Hematopoietic multipotent progenitor cell treated with erythropoietin and hydrocortisone succinate and interleukin-3 and kit ligand, for 8 days (in vitro differentiated cells): ENCODE measurements at places on chromosomes 7 and 10.
A peak's percentile ranks its signal among the peaks of the same experiment; 100 is the strongest.

- DNase-seq: no peak
Measured at GRCh38 chr7:38630720-38631673, at the start of gene AMPH. Gene AMPH (minus strand): TSS chr7:38631373. CDS start chr7:38631351, 22 bp downstream.

DNA sequence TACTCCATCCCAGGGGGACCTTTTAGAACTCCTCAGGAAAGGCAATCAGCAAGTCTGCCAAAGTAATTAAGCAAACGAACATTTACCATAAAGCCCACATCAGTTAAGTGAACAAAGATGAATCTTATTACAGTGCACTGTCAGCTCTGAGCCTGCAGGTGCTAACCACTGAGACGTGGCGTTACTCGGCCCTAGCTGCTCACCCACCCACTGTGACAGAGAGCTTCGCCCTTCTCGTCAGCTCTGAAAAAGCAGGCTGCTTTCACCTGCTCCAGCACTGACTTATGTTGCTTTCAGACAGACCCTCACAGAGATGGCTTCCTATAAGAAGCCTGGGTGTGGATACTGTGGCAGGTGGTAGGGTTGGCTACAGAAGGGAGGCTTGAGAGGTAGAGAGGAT, 57.7 kb upstream of the KCNIP2 start:
- no peak for DNase-seq

DNA sequence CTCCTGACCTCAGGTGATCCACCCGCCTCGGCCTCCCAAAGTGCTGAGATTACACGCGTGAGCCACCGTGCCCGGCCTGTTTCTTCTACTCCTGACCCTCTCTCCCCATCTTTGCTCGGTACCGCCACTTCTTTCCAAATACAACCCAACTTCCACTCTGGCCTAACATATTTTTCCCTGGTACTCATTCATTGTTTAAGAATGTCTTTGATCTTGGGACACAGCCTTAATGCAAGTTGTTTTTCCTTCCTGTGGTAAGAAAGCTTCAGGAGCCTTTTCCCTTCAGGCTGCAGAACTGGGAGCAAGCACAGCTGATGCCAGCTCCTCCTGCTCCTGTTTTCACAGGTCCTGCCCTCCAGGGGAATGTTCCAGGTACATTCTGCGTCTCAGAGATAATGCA, 13.7 kb downstream of the CALML3 start:
- no peak for DNase-seq

DNA sequence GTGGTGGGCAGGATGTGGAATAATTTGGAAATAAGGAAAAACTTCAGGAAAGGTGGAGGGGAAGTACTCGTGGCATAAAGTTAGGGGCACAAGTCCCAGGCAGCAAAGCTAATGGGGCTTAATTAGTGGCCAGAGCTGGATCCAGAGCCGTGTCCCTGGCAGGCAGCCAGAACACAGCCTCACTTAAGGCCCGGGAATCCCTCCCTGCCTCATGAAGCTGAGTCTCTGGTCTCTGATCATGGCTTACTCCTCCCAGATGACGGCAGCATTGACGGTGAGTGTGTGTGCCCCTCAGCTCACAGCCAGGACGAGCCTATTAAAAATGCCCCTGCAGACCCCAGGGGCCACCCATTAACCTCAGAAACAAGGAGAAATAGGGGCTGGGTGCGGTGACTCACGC, 48.2 kb upstream of the NPTX2 start:
- DNase-seq: no peak

- no peak for DNase-seq
Measured at GRCh38 chr10:50392966-50393718, 141.8 kb upstream of the ASAH2 start.

- no peak for DNase-seq
Measured at GRCh38 chr7:134548877-134549276, at the start of gene AKR1B15. Gene AKR1B15 (plus strand): TSS chr7:134549110. CDS start chr7:134564620, 15,510 bp downstream.

GRCh38 chr7:39686261-39686924, 63.0 kb downstream of the RALA start:
- no peak for DNase-seq

DNA sequence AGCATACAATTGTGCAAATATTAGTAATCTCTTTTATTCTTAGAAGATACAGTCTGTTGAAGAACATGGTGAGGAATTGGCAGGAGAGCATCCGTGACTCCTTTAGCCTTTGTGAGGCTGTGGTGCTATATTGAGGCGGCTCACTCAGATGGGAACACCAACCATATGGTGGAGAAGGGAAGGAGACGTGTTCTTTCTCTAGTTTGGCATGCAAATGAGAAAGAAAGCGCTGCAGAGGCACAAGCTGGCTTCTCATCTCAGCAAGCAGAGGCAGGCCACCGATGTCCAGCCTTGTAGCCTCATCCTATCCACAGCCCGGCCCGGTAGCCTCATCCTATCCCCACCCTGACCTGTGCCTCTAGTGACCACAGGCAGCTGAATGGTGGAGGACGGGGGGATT, 288.3 kb downstream of the CAMK1D start:
- DNase-seq: no peak

GRCh38 chr7:128867842-128868623, 5.4 kb downstream of the ATP6V1F start:
- no peak for DNase-seq

- DNase-seq: peak; percentile 24
Measured at GRCh38 chr10:118729641-118730258, 25.0 kb downstream of the CACUL1 start.
